ENCODE measurements at places on chromosomes 7 and 10.

GRCh38 chr7:2934211-2934731 is 90.2 kb upstream of the GNA12 start:
- no peaks in the 10 kb centered on the region for H3K4me1 ChIP-seq
- H3K4me3 ChIP-seq = no peak overlapping the region
- no peaks in the 10 kb centered on the region for H3K27me3 ChIP-seq
- DNase-seq = no peak
- no peak overlapping the region for H3K27ac ChIP-seq

GRCh38 chr7:155296788-155297516 is 726 bp upstream of the INSIG1 start:
- peak overlapping the region; percentile 63 for H3K4me3 ChIP-seq
- peaks cover 2% of the 10 kb centered on the region for H3K36me3 ChIP-seq
- H3K4me1 ChIP-seq = peaks cover 34% of the 10 kb centered on the region
- DNase-seq = peak; percentile 93

- no peaks in the 10 kb centered on the region for H3K27me3 ChIP-seq
- no peaks in the 10 kb centered on the region for H3K36me3 ChIP-seq
- H3K4me3 ChIP-seq = no peak overlapping the region
Measured at GRCh38 chr10:98848361-98848760, 387.3 kb downstream of the HPSE2 start.

GRCh38 chr10:78170026-78170475 is 136.4 kb downstream of the RPS24 start:
- no peaks in the 10 kb centered on the region for H3K36me3 ChIP-seq
- no peak for DNase-seq
- H3K4me3 ChIP-seq = no peak overlapping the region
- H3K27ac ChIP-seq = no peak overlapping the region
- no peaks in the 10 kb centered on the region for H3K4me1 ChIP-seq

- no peak for DNase-seq
- no peaks in the 10 kb centered on the region for H3K4me1 ChIP-seq
- H3K4me3 ChIP-seq = no peak overlapping the region
Measured at GRCh38 chr10:28320799-28321198, 17.9 kb upstream of the MPP7 start.

- peaks cover 15% of the 10 kb centered on the region for H3K4me1 ChIP-seq
- H3K36me3 ChIP-seq = no peaks in the 10 kb centered on the region
- no peak overlapping the region for H3K27ac ChIP-seq
- DNase-seq = no peak
- no peak overlapping the region for H3K4me3 ChIP-seq
Measured at GRCh38 chr7:159211540-159212182, 67.0 kb upstream of the VIPR2 start.

DNA sequence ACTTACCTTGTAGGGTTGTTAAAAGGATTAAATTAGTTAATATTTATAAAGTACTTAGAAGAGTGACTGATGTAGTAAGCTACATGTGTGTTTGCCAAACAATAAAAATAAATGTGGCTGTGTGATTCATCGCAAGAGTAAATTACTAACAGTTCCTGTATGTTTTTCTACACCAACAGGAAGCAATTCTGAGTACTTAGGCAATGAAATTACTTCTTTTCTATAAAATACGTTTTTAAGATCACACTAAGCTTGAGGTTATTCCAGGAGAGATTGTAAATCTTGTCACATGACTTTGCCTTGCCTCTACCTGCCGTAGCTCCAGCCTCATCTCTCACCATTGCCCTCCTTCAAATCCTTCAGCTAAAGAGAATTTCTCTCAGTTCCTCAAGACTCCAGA is 18.1 kb upstream of the GSTK1 start:
- no peaks in the 10 kb centered on the region for H3K36me3 ChIP-seq
- no peak for DNase-seq
- H3K27me3 ChIP-seq = no peaks in the 10 kb centered on the region
- H3K4me1 ChIP-seq = peaks cover 3% of the 10 kb centered on the region
- H3K4me3 ChIP-seq = no peak overlapping the region
- no peak overlapping the region for H3K27ac ChIP-seq

GRCh38 chr10:126135177-126135576 is 238.8 kb downstream of the FANK1 start:
- no peaks in the 10 kb centered on the region for H3K27me3 ChIP-seq
- H3K36me3 ChIP-seq = no peaks in the 10 kb centered on the region
- peaks cover 4% of the 10 kb centered on the region for H3K4me1 ChIP-seq
- DNase-seq = no peak

DNA sequence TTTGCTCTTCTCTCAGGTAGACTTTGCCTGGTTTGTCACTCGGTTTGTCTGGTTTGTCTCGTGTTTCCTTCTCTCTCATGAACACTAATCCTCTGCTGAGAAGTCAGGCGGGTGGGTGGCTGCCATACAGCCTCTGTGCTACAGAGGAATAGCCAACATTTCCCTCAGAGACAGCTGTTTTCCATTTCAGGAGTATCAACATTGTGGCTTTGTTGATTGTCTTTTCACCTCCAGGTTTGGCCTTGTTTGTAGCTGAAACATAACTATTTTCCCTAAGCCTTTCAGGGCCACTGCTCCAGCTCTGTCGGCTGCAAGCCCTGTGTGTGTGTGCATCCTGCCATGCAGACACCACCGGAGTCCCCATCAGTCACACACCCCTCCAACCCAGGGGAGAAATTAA is 122.8 kb downstream of the BAMBI start:
- H3K4me1 ChIP-seq = no peaks in the 10 kb centered on the region
- no peaks in the 10 kb centered on the region for H3K36me3 ChIP-seq
- H3K4me3 ChIP-seq = no peak overlapping the region
- no peak for DNase-seq

DNA sequence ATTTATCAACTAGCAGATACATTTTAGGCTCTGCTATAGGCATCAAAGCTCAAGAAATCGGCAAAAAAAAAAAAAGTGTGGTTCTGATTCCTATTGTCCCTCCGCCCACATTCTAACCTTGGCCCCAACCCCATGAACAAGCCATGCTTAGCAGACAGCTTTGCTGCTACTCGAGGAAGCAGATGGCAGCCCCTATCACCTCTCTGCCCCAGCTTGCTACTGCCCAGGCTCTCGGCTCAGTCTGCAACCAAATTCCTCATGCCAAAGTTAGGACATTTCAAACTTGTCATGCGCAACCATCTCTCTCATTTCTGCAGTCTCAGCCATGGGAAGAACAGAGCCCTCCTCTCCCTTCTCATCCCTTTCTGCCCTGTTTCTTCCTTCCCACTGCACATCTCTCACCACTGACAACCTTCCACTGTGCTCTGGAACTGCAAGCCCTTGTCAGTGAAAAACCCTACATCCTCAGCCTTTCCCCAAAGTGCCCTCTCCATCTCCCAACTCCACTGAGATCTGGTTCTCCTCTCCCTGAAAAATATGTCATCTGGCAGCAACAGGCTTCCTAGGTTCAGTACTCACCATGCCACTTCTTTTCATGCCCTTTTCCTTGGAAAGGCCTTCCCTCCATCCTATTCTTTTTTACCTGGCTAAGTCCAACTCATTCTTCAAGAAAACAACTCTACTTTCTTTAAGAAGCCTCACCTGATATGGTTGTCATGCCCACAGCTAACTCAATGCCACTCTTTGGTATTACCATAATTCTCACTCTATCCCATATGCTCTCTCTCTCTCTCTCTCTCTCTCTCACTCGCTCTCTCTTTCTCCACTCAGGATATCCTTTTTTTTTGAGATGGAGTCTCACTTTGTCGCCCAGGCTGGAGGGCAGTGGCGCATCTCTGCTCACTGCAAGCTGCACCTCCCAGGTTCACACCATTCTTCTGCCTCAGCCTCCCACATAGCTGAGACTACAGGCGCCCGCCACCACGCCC is 60.1 kb upstream of the FHIP2A start:
- peaks cover 9% of the 10 kb centered on the region for H3K27me3 ChIP-seq
- H3K4me3 ChIP-seq = no peak overlapping the region
- H3K4me1 ChIP-seq = no peaks in the 10 kb centered on the region
- H3K36me3 ChIP-seq = no peaks in the 10 kb centered on the region
- no peak for DNase-seq

GRCh38 chr7:70072220-70072619 is 473.9 kb downstream of the AUTS2 start:
- H3K4me1 ChIP-seq = no peaks in the 10 kb centered on the region
- no peaks in the 10 kb centered on the region for H3K27me3 ChIP-seq
- H3K27ac ChIP-seq = no peak overlapping the region
- no peaks in the 10 kb centered on the region for H3K36me3 ChIP-seq
- no peak for DNase-seq

DNA sequence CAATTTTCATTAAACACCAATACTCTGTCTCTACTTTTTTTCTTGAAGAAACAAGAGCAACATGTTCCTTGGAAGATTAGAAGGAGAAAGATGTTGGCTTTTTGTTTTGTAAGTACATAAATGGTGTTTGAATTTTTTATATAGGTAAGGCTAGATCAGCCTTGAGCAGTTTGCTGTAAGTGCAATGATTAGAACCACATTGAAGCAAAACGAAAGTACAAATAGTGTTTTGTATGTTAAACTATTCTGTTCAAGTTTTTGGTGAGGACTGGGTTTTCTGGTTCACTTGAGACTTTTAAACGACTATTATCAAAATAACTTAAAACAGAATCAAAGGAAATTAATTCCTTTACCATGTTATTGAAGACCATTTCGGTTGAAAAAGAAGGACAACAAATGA is 162.9 kb upstream of the NRP1 start:
- H3K4me1 ChIP-seq = no peaks in the 10 kb centered on the region
- H3K27ac ChIP-seq = no peak overlapping the region
- no peak for DNase-seq
- no peak overlapping the region for H3K4me3 ChIP-seq

DNA sequence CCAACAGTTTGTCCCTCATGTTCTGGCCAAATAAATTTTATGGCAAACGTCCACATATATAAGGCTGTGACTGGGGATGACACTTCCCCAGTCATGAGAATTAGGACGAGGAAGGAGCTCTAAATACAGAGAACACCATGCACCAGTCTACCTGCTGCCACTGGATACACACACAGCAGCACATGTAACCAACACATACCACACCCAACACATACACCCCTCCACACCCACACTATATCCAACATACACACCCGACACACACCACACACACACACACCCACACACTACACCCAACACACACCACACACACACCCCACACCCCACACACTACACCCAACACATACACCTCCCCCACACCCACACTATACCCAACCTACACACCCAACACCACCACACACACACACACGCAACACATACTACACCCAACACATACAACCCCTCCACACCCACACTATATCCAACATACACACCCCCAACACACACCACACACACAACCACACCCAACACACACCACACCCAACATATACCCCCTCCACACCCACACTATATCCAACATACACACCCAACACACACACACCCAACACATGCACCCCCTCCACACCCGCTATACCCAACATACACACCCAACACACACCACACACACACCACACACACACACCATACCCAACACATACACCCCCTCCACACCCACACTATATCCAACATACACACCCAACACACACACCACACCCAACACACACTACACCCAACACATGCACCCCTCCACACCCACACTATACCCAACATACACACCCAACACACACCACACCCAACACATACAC is 74.1 kb downstream of the HIPK2 start:
- no peak overlapping the region for H3K4me3 ChIP-seq
- H3K27ac ChIP-seq = no peak overlapping the region
- peaks cover 14% of the 10 kb centered on the region for H3K4me1 ChIP-seq
- no peaks in the 10 kb centered on the region for H3K27me3 ChIP-seq
- H3K36me3 ChIP-seq = peaks cover 7% of the 10 kb centered on the region

DNA sequence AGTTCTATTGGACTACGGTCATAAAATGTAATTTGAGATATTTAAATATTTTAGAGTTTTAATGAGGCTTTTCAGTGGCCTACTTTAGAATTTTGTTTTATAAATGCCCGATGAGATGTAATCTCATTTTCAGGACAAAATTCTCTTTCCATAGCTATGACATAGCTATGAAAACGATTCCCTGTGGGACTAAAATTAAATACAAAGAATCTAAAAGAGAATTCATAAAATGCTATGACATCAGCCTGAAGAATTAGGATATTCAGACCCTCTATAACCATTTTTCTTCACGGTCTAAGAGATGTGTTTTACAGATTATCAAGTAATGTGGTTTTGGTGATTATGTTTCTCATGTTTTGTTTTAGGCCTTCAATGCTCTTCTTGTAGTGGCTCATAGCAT is 48.2 kb upstream of the ODAD2 start:
- H3K4me3 ChIP-seq = no peak overlapping the region
- no peaks in the 10 kb centered on the region for H3K4me1 ChIP-seq
- DNase-seq = no peak
- H3K27ac ChIP-seq = no peak overlapping the region

GRCh38 chr10:122308417-122309141 is 37.5 kb downstream of the BTBD16 start:
- no peak for DNase-seq
- no peak overlapping the region for H3K4me3 ChIP-seq
- no peaks in the 10 kb centered on the region for H3K4me1 ChIP-seq
- no peaks in the 10 kb centered on the region for H3K27me3 ChIP-seq
- H3K36me3 ChIP-seq = no peaks in the 10 kb centered on the region

DNA sequence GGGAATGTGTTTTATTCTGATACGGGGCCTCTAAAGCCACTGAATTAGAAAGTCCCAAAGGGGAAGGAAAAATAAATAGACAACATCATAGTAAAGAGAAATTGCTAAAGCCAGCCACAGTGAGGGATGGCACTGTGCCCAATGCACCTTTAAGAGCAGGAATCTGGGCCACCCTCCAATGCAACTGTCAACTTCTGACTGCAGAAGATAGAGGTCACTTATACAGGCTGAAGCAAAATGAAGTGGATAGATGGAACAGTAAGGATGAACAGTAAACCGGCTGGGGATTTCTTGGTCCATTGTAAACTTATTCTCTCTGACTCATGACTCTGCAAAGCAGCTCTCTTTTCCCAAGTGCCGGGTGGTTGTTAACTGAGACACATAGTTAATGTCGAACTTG is 54.0 kb upstream of the KCNIP2 start:
- no peaks in the 10 kb centered on the region for H3K27me3 ChIP-seq
- no peak overlapping the region for H3K4me3 ChIP-seq
- no peak overlapping the region for H3K27ac ChIP-seq
- no peaks in the 10 kb centered on the region for H3K36me3 ChIP-seq

GRCh38 chr10:109961174-109962001 is 38.1 kb upstream of the XPNPEP1 start:
- DNase-seq = no peak
- H3K4me1 ChIP-seq = no peaks in the 10 kb centered on the region
- no peak overlapping the region for H3K27ac ChIP-seq
- H3K27me3 ChIP-seq = no peaks in the 10 kb centered on the region

- peaks cover 58% of the 10 kb centered on the region for H3K36me3 ChIP-seq
- no peaks in the 10 kb centered on the region for H3K27me3 ChIP-seq
- no peaks in the 10 kb centered on the region for H3K4me1 ChIP-seq
- H3K27ac ChIP-seq = no peak overlapping the region
Measured at GRCh38 chr10:131946321-131946751, 35.4 kb downstream of the BNIP3 start.

Measured in natural killer cell (primary cell).